ENCODE measurements at places on chromosomes 6 and 20.
A peak's percentile ranks its signal among the peaks of the same experiment; 100 is the strongest.

- peak; percentile 20 for DNase-seq
Observed at GRCh38 chr6:32845384-32845884, 1.6 kb upstream of the PSMB8 start.

- DNase-seq = no peak
Observed at GRCh38 chr20:48308882-48309281, 518.9 kb downstream of the PREX1 start.

- no peak for DNase-seq
Observed at GRCh38 chr6:125354649-125355048, 52.9 kb upstream of the HDDC2 start.

GRCh38 chr6:114581293-114581692, 238.5 kb upstream of the HS3ST5 start:
- no peak for DNase-seq

DNA sequence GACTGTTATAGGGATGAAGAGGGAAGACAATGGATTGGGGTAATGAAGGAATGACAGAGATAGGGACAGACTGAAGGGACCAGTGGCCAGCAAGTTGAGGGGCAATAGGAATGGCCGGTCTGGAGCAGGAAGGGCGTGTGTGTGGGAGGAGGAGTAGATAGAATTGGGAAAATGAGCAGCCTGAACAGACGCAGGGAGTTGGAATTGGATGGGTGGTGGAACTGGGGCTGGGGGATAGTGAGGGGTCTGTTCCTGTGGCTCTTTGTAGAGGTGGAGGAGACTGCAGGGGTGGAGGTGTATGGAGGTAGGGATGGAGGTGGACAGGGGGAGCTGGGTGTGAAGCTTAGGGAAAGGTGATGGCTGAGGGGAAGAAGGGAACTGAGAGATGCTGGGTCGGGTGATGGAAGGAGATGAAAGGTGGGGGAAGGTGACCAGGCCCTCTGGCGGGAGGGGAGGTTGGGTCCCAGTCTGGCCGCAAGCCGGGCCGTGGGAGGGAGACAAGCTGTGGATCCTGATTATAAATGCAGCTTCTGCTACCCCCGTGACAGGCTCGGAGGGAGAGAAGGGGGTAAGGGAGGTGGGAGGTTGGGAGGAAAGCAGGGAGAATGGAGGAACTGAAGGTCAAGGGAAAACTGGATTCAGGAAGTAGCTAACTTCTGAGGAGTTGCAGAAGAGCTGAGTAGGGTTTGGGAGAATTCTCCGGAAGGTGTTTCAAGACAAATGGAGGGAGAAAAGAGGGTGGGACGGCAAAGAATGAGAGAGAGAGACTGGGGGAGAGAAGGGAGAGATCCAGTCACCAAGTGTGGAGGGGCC, 5.2 kb downstream of the SYNGAP1 start:
- DNase-seq = no peak

DNA sequence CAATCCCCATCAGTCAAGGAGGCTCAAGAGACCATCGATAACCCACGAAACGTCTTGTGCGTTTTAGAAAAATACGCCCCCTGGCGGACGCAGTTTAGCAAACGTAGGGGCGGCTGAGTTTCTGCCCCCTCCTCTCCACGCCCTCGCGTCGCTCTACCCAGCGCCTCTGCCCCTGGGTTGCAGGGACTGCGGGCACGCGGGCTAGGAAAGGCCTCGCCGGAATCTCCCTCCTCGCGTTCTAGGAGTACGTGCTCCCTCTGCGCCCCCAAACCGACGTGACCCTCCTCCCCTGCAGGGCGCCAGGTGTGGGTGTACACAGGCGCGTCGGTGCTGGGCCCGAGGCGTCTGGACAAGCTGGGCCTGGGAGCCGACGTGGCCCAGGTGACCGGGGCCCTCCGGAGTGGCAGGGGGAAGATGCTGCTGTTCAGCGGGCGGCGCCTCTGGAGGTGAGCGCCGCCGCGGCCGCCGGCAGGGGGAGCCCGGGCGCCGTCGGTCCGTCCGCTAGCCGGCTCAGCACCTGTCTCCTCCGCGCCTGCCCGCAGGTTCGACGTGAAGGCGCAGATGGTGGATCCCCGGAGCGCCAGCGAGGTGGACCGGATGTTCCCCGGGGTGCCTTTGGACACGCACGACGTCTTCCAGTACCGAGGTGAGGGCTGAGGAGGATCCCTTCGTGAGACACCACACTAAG, 5.3 kb downstream of the MMP9 start:
- peak; percentile 52 for DNase-seq

DNA sequence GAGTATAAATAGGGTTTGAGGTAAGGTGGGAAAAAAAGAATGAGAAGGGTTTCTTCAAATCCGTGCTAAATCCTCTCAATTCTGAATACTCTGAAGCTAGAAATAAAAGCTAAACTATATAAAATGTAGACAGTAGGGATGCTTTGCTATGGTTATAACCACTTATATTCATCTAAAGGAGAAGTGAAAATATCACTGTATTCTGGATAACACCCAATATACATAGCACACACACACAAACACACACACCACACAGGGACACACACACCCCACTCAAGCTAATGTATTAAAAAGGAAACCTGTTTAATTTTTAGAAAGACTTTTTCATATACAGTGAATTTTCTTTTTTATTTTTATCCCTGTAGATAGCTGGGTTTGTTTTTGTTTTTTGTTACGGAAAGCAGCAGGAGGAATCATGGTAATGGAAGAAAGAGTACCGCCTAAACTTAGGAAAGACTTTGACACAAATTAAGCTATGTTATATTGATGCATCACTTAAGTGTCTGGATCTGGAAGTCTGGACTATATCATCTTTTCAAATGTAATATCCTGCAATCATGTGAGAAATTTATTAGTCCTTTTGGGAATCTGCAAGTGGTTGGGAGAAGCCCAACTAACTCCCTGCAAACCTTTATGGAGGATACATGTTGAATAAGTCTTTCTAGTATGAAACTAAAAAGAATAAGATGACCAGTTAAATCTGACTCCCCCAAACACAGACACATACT, 68.4 kb upstream of the FABP7 start:
- DNase-seq = no peak

DNA sequence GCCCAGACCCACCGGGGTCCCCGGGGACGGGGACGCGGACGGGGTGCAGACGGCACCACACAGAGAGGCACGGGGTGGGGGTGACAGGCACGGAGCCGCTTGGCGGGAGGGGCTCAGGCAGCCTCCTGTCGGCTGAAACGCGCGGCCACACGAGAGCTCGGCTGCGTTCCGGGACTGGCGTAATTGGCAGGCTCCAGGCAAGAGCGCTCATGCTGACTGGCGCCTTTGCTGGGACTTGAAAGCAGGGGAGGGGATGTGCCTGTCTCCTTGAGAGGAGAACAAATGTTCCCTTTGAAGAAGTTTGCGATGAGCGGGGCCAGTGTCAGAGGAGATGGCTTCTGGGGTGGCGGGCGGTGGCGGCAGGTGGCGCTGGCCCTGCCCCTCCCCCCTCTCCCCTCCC, 25.8 kb downstream of the BHLHE23 start:
- DNase-seq = peak; percentile 48

DNA sequence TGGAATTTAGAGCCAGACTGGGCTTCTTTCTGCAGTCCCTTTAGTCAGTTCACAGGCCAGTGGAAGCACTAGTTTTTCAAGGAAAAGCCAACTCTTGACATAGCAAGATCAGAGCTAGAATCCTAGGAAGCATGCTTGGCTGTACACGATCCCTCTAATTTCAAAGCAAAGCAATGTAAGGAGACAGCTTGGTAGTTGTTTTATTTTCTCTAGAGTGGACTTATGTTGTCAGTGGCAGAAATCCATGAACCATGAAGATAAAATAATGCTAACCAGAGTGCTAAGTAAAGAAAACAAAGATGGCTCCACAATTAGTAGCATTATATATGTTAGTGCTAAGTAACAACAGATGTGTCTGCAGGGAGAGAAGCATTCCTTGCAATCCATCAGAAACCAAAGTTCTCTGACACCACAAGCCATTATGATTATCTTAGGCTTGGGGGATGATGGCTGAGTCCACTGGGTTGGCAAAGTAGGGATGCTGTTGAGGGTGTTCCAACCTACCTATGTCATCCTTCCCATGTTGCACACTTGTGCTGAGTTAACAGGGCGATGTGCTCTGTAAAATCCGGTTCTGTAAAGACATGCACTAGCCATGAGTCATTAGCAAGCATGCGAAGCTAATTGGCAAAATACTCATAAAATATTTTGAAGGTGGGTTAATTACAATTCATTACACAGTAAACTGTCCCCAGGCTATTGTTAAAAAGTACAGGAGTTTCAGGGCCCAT, 115.2 kb downstream of the BMP2 start:
- no peak for DNase-seq

- DNase-seq = no peak
Observed at GRCh38 chr6:6649824-6650349, 61.4 kb downstream of the LY86 start.

- DNase-seq = no peak
Observed at GRCh38 chr20:41437836-41438235, 71.2 kb upstream of the EMILIN3 start.

- DNase-seq = no peak
Observed at GRCh38 chr6:21666201-21666691, 72.7 kb downstream of the SOX4 start.

GRCh38 chr20:33211817-33212424, 5.2 kb upstream of the BPIFA3 start:
- no peak for DNase-seq

GRCh38 chr6:43171707-43172103, 636 bp downstream of the SRF start:
- DNase-seq = no peak

DNA sequence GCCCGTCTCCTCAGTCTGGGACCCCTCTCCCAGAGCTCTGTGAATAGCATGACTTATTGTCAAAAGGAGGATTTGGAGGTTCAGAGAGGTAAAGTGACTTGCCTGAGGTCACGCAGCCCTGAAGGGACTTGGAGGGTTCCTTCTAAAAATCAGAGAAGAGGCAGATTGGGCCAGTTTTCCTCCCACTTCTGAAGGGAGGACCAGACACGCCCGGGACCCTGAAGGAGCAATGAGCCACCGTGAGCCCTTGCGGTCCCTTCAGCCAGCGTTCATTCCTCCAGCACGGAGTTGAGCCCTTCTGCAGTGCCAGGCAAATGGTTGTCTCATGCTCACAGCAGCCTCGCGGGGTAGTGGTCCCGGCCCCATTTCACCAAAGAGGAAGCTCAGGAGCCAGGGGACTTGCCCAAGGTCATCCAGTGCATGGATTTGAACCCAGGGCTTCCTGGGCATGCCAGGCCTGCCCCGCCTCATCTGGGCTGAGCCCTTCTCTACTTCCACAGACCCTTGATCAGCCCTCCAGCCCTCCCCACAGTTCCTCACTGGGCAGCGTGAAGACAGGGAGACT, 7.4 kb downstream of the SRC start:
- DNase-seq = no peak

GRCh38 chr6:73796881-73797280, 100.9 kb downstream of the CD109 start:
- no peak for DNase-seq

- peak; percentile 29 for DNase-seq
Observed at GRCh38 chr20:47677635-47678453, 107.4 kb downstream of the SULF2 start.

DNA sequence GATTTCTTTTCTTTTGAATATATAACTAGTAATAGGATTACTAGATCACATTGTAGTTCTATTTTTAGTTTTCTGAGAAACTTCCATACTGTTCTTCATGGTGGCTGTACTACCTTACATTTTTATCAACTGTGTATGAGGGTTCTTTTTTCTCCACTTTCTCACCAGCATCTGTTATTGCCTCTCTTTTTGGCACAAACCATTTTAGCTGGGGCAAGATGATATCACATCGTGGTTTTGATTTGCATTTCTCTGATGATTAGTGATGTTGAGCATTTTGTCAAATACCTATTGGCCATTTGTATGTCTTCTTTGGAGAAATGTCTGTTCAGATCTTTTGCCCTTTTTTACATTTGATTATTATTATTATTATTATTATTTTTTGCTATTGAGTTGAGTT, 86.1 kb upstream of the TCF21 start:
- DNase-seq = no peak

GRCh38 chr6:135972586-135972985, 121.1 kb downstream of the PDE7B start:
- DNase-seq = no peak

DNA sequence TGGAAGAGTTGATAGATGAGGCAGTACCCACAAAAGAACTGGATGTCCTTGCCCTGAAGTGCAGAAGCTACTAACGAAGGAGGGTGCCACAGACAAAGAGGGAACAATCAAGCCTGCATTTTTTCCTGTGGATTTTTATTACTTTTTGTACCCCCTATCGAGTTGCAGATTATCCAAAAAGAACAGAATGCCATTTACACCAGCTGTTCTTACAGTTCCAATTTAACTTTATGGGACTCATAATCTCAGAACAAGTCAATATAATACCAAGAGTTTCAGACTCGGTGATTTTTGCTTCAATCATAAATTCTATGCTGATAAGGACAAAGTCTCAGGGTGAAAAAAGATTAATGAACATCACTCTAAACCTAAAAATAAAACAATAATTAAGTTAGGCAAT, 4.0 kb upstream of the CNKSR3 start:
- DNase-seq = no peak

- no peak for DNase-seq
Observed at GRCh38 chr20:33400812-33401183, 521 bp downstream of the CDK5RAP1 start.

DNA sequence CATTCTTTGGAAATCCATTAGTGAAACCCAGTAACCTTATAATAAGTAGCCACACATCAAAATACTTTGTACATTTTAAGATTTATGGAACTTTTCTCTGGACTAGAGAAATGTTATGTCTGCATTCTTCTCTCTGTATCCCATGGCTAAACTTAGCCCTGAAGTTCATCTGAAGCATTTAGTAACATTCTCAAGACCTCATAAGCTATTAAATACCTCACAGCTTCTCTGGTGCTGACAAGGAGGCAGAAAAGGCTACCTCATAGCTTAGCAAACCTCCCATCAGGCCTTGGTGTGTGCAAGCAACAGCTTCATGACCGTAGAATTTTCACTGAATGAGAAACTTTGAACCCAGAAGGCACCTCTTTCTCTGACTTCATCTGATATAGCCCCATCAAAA, 38.9 kb upstream of the HDGFL1 start:
- DNase-seq = no peak

DNA sequence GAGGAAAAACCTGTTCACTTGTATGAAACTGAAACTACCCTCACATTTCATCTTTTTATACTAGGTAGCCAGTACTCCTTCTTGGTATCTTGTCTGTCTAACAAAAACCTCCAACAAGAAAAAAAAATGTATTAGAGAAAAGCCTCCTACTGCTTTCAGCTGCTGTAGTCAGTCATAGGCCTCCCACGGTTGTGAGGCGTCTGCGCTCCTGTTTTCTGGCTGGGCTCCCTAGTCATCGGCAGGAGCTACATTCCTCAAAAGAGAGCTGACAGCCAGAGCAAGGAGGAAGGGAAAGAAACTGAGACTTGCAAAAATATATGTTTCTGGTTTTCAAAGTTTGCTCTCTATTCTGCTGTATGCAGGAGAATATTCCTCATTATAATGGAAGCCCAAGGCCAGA, 517.0 kb downstream of the LMBRD1 start:
- DNase-seq = no peak

- DNase-seq = no peak
Observed at GRCh38 chr6:113095841-113096240, 748.7 kb downstream of the RFPL4B start.
